ENCODE measurements at places on chromosomes 3 and 15. TPM values are rescaled to one million over a fixed set of nuclear protein-coding genes. Genes with fewer than 3 reads are reported as not detected.

DNA sequence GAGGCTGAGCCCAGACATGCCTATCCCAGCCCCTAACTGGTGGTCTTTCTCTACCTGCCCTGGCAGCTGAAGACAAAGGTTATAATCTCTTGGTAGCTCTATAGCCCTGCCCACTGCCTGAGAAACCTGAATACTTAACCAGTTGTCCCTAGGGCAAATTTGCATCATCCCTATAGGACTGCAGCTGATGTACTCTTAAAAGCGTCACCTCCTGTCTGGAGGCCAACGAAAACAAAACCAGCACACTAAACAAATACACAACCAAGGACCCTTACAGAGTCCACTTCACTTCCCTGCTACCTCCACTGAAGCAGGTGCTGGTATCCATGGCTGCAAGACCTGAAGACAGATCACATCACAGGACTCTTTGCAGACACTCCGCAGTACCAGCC, 98.0 kb downstream of the KCNAB1 start:
- no peak for DNase-seq

GRCh38 chr3:123371859-123372685, 76.8 kb downstream of the ADCY5 start:
- DNase-seq, result no peak

DNA sequence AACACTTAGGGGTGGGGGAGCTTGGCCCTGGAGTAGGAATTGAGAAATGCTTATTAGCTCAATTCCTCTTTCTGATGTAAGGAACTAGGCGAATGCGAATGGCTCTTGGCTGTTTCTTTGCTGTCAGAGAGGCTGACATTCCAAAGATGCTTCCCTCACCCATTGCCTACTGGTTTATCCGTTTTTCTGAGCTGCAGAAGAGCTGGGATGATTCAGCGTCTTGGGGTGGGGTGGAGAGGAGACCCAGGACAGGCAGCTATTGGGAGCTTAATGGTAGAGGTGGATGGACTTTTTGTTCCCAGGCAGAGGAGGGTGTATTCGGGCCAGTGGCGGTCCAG, 9.8 kb downstream of the PLEKHO2 start:
- DNase-seq, result no peak

- no peak for DNase-seq
These were observed 16.3 kb upstream of the SMAD6 start for GRCh38 chr15:66685638-66686150.

- no peak for DNase-seq
These were observed 9.6 kb upstream of the CLDN16 start for GRCh38 chr3:190378240-190378891.

DNA sequence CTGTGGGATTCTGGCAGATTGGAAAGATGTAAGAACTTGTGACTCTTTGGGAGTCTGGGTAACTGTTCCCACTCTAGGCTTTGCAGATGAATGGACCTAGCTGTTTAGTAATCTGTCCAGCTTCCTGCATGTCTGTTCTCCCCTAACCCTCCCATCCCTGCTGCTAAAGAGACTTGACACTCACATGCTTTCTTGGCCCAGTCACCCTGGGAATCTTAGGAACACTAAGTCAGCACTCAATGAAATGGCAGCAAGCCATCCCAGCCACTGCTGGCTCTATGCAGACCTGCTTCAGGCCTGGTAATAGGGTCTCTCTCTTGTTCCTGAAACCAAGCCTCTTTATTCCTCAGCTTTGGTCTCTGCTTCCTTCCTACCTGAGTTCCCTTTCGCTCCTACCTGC, 63.7 kb upstream of the THSD4 start:
- no peak for DNase-seq

- no peak for DNase-seq
These were observed 60.3 kb upstream of the RPL32 start for GRCh38 chr3:12901623-12902045.

- no peak for DNase-seq
These were observed 39.2 kb downstream of the BBX start for GRCh38 chr3:107561980-107562379.

DNA sequence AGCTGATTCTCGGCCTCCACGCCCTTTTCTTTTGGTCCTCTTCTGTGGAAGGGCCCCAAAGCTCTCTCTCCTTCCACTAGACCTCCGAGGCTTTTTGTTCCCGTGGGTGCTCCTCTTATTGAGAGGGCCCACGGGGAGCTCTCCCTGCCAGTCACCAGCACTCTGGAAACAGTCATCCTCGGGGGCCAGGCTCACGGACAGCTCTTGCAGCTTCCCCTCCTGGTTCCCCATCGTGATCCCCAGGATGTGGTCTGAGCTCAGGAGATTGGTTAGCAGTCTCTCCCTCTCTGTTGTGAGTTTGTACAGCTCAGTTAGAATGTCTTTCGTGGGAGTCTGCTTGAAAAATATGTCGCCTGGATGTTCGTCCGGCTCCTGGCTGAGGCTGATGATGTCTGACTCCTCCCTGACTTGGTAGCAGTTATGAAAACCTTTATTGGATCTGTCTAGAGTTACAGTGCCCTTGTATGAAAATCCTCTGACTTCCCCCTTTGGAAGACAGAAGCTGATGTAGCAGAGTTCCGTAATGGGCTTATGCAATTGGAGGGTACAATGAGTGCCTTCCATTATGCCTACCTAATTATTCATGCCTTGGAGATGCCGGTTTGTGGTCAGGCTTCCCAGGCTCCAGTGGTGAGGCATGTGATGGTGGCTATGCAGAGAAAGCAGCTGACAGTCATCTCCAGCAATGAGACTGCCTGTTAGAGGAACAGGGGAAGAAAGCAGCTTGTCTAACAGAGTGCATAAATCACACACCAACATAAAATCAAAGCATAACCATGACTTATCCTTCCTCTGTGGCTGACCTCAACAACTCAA, 40.0 kb downstream of the FMN1 start:
- no peak for DNase-seq

DNA sequence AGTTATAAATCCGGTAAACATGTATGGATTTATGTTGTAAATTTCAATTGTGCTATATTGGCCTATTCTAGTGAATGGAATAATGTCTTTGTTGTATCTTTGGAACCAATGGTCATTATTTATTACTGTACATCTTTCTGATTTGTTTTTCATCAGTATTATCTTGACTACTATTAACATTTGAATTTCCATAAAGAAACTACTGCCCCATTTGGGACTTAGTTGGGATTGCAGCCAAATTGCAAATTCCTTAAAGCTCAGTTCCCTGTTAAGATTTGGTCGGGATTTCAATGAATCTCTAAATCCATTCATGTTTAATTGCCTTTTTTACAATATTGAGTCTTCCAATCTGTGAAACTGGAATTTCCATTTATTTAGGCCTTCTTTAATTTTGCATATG, 822.4 kb upstream of the CADM2 start:
- DNase-seq, result no peak

FOXB1 gene
- total RNA-seq, result not detected

XCR1 gene
- total RNA-seq, result not detected

GP5 gene
- 0.43 TPM for total RNA-seq

MINAR1 gene
- total RNA-seq, result 0.53 TPM

TMEM158 gene
- total RNA-seq, result not detected

Measured in activated naive CD4-positive, alpha-beta T cell treated with anti-CD3 and anti-CD28 coated beads, Interleukin-2, amount 50 U/mL, for 72 hours (primary cell).